ENCODE measurements at places on chromosomes 1 and 21. TPM values are rescaled to one million over a fixed set of nuclear protein-coding genes. Genes with fewer than 3 reads are reported as not detected.

GRCh38 chr1:192604979-192605620 lies 29.5 kb downstream of the RGS1 start:
- DNase-seq, result no peak

DNA sequence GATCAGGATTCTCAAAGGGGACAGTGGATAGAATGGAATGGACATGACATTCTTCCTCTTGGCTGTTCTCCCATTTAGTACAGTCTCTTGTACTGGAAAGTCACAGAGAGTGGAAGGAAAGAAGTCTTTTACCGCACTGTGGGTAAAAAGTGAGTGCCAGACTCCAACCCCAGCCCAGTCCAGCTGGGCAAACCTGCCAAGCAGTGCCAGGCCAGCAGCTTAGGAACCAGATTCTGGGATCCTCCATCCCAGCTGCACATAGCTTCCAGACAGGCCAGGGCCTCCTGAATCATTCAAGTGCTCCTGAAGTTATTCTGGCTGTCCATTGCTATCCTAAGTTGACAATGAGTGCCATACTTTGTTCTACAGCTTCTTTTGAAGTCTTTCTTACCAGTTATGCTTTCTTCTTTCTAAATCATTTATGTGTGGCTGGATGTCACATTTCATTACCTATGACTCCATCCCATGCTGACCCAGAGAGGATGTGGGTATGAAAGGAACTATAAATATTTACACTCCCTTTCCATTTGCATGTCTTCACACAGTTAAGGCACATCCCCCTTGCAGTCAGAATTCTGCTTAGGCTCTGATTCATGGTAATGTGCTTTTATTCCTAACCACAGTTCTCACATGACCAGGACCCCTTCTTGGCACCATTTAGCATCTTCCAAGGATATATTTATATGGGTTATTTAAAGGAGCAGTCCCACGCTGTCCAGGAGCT lies 88.9 kb downstream of the AK5 start:
- no peak for DNase-seq

- no peak for DNase-seq
Observed at GRCh38 chr21:36718951-36719501, 20.1 kb downstream of the SIM2 start.

GRCh38 chr1:51924455-51924854 lies 45.9 kb upstream of the NRDC start:
- DNase-seq, result no peak

DNA sequence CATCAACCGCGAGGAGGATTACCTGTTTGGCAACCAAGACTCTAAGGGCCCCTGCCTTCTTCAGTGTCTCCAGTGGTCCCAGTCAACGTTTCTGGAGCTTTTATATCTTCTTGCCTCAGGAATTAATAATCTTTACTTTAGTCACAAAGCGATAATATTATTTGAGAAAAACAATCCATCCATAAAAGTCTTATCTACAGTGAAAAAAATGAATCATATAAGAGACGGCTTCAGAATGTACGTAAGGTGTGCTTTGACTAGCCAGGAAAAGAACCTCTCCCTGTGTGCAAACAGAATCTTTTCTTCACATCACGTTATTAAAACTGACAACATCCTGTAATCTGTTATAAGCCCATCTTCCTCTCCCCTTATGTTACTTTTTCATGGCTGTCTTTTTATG lies at the start of gene REG4:
REG4 (minus strand) TSS at position 74 of the 400 bp plus-strand sequence. CDS start 2,691 bp downstream, outside the sequence.
- DNase-seq, result no peak

DNA sequence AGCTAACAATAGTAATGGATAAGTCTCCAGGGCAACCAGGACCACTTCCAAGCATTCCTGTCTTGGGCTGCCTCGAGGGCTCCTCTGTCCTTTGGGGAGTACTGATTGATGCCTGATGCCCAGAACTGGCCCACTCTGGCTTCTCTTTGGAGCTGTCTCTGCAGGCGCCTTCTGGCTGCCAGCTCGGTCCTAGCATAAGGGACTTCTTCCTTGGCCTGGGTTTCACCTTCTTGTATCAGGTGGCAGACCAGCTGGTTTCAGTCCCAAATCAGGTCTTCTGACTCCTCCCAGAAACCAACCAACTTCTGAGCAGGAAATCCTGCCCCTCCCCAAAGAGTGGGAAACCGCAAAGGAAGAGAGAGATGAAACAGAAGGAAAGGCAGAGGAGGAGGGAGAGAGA lies 10.6 kb downstream of the G0S2 start:
- no peak for DNase-seq

DNA sequence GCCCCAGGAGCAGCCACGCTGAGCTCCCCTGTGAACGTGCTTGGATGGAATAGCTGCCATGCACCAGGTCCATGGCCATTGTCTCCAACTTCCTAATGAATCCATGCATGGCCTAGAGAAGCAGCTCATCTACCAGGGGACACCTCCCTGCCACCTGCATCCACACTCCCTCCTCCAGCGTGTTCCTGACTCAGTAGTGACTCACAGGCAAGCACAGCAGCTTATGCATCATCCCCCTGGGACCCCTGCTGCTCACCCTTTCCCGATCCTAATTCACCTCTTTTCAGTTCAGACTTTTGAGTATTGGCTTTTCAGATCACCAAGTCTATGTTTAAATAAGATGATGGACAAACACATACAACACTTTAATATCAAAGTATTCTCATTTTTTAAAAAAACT lies 39.9 kb upstream of the TADA1 start:
- DNase-seq, result no peak

DNA sequence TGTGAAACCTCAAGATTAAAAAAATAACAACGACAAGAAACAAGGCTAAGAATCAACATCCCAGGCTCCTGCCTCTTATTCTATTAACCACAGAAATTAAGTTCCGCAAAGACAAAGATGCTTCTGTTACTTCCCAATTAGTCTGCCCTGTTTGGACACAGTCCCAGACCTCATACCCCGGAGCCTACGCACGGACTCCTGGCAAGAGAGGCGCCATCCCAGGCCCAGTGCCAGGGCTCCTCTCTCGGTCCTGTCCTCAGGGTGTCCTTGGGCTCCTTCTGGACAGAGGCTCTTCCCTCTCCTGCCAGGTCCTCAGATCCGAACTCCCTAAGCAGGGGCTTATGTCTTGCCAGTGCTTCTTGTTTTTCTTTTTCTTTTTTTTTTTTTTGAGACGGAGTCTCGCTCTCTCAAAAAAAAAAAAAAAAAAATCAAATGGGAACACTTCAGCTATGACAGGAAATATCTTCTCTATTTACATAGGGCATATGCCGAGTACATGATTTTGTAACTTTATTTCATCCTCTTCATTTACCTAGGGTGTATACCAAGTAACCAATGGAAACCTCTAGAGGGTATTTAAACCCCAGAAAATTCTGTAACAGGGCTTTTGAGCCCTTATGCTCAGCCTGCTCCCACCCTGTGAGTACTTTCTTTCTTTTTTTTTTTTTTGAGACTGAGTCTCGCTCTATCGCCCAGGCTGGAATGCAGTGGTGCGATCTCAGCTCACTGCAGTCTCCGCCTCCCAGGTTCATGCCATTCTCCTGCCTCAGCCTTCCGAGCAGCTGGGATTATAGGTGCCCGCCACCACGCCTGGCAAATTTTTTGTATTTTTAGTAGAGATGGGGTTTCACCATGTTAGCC lies 11.7 kb upstream of the ENO1 start:
- DNase-seq, result no peak

DNA sequence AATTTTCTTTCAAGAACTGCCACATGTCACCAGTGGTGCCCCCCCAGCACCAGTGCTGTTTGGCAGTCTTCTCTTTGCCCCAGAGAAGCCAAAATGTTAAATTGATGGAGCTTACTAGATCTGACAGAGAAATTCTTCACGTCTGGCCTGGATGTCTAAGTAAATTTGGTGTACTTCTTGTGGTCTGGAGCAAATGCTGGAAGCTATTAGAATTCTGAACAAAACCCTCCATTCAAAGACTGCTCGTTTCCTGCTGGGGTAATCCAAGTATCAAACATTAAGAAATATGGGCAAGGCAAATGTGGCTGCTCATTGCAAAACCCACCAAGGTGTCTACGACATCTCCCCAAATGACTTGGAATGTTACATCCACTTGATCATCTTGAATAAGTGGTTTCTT lies 92.3 kb downstream of the ROR1 start:
- DNase-seq, result no peak

DNA sequence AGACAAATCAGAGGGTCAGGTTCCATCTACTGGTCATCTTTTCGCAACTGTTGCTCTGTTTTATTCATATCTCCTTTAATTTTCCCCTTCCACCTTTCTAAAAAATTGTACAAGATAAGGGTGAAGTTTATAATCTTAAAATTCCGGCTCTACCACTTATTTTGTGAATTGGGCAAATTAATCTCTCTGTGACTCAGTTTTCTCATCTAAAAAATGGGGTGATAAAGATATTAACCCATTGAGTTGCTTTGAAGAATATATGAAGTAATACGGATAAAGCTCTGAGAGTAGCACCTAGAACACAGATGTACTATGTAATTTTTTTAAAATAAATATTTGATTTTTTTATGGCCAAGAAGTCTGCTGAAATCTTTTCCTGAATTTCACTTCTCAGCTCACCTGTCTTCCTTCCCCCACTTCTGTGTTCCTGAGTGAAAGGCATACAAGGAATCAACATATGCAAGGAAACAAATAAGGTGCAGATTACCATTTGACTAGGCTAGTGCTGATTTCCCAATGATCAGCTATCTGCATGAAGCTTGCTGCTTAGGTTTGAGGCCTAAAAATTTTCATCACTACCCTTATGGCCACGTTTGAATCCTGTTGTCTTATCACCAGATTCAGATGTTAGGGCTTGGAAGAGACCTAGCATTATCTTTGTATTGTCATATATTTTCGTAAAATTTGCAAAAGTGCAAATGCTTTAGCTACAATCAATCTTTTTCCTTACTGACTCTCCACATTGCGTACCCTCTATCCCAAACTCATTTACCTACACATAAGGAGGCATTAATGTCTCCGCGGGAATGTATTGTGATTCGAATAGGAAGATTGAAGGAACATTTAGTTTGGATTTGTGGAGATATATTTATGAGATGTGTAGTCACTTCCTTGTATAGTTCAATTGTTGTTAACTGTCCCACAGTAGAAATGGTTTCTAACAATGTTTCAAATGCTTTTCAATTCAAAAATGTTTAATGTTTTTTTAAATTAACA lies 718.3 kb upstream of the PTBP2 start:
- no peak for DNase-seq

DNA sequence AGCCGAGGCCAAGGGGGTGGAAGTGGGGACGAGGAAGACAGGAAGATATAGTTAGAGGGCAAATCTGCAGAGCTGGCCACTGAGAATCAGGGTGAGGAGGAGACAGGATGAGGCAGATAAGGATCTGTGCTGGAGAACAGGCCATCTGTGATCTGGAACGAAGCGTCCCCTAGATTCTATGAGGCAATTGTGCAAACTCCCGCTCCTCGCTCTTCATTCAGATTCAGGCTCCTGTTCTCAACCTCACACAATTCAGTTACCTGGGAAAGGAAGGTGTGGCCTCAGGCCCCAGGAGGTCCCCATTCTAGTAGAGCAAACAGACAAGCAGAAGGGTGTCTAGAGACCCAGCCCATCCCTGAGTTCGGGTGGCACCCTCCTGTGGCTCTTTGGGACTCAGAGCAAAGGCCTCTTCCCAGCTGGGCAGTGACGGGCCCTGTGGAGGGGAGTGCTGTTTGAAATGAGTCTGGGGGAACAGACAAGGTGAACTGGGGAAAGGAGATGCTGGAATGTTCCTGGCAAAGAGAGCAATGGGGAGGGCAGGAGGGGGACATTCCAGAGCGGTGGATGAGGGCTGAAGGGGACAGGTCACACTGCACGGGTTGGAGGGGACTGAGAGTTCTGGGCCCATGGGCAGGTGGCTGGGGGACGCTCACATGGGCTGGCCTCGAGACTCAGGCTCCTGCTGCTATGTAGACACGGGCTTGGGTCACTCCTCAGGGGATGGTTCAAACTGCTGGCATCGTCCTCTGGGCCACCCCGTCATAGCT lies 39.9 kb upstream of the AJAP1 start:
- no peak for DNase-seq

GRCh38 chr1:241485554-241485992 lies 34.0 kb downstream of the FH start:
- no peak for DNase-seq

GRCh38 chr1:220189750-220190347 lies 82.4 kb downstream of the RAB3GAP2 start:
- DNase-seq, result no peak

DNA sequence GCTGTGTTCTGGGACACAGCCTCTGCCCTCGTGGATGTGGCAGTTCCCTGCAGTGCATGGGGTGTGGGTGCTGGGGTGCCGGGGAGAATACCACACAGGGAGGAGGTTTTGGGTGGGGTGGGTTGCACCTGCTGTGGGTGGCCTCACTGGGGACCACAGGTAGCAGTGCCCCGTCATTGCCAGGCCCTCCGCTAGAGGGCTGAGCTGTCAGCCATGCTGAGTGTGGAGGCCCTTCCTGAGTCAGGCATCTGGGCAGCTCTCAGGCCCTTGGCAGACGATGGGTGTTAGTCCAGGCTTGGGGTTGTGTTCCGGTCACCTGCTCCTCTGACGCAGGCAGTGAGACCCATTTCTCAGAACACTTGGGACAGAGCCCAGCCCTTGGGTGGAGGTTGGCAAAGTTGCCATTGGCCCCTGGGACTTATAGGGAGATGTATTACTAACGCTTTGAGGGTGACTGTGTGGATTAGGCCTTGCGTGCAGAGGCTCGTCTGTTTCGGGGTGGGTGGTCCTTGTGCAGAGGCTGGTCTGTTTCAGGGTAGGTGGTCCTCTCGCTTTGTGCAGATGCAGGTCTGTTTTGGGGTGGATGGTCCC lies 23.9 kb downstream of the PCNT start:
- DNase-seq, result no peak

DNA sequence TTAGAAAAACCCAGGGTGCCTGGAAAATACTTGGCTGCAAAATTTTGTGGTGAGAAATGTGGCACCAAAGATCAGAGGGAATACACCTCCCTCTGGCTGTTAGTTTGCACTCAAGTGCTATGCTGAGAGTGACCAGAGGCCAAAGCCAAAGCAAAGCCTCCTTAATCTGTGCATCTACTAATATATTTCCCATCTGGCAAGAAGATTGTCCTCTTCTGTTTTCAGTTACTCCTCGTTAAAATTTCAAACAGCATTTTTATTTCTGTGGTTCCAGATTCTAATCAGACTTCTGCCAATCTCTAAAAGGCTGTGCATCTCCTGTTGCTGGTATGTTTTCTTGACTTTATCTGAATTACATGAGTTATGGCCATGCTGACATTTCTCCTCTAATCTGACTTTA lies 327.4 kb downstream of the TBX15 start:
- DNase-seq, result no peak

GRCh38 chr1:44134071-44134920 lies 7.1 kb downstream of the KLF18 start:
- DNase-seq, result no peak

DNA sequence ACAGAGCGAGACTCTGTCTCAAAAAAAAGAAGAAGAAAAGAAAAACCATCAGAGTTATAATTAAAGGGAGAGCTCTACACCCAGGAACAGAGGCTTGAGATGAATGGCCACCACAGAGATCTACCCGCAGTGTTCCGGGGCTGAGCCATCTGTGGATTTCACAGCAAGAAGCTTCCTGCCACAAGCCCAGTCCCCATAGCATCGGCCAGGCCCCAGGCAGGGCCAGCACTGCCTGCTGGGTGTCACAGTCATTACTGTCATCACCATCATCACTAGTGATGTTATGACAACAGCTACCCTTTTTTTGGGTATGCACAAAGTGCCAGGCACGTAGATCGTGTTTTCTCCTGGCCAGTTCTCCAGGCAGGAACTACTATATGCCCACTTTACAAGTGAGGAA lies 111.6 kb upstream of the VAMP3 start:
- DNase-seq, result no peak

- no peak for DNase-seq
Observed at GRCh38 chr1:37726751-37727585, 34.7 kb downstream of the CDCA8 start.

The IL20 gene
- not detected for polyA plus RNA-seq

The COG2 gene
- 47.3 TPM for polyA plus RNA-seq

The SLC30A2 gene
- polyA plus RNA-seq, result 5.4 TPM

The RHBDL2 gene
- 1.4 TPM for polyA plus RNA-seq

The FCRL2 gene
- polyA plus RNA-seq, result 0.17 TPM
